ENCODE measurements at places on chromosomes 2 and 18. TPM values are rescaled to one million over a fixed set of nuclear protein-coding genes. Genes with fewer than 3 reads are reported as not detected.

CCBE1 gene
- 2.8 TPM for total RNA-seq

CYTIP gene
- 0.84 TPM for total RNA-seq

- no peak overlapping the region for H3K4me3 ChIP-seq
- H3K27me3 ChIP-seq: no peaks in the 10 kb centered on the region
- peak overlapping the region; percentile 25 for H3K27ac ChIP-seq
- DNase-seq: no peak
- H3K36me3 ChIP-seq: no peaks in the 10 kb centered on the region
Observed at GRCh38 chr2:164910101-164910899, 45.0 kb downstream of the SLC38A11 start.

DNA sequence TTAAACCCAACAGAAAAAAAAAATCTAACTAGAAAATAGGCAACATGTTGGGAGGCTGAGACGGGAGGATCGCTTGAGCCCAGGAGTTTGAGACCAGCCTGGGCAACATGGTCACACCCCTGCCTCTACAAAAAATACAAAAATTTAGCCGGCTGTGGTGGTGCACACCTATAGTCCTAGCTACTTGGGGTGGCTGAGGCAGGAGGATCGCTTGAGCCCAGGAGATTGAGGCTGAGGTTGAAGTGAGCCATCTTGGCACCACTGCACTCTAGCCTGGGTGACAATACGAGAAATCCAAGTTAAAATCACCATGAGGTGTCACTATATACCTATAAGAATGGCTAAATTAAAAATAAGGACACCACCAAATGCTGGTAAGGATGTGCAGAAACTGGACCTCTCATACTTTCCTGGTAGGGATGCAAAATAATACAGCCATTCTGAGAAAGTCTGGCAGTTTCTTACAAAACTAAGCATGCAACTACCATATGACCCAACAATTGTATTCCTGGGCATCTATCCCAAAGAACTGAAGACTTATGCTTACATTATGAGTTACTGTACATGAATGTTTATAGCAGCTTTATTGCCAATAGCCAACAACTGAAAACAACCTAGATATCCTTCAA is 2.2 kb downstream of the SEPTIN10 start:
- no peak overlapping the region for H3K4me3 ChIP-seq
- peaks cover 5% of the 10 kb centered on the region for H3K27me3 ChIP-seq
- H3K4me1 ChIP-seq: peaks cover 18% of the 10 kb centered on the region
- no peak overlapping the region for H3K27ac ChIP-seq
- H3K36me3 ChIP-seq: no peaks in the 10 kb centered on the region

- no peak overlapping the region for H3K4me3 ChIP-seq
- no peak overlapping the region for H3K27ac ChIP-seq
- H3K27me3 ChIP-seq: peaks cover 3% of the 10 kb centered on the region
- no peaks in the 10 kb centered on the region for H3K4me1 ChIP-seq
Observed at GRCh38 chr18:303607-304006, 35.8 kb upstream of the THOC1 start.

KYNU gene
- 0.84 TPM for total RNA-seq

BMP10 gene
- not detected for total RNA-seq

GRCh38 chr18:48295586-48296311 is 113.4 kb downstream of the ZBTB7C start:
- no peaks in the 10 kb centered on the region for H3K36me3 ChIP-seq
- peak; percentile 56 for DNase-seq
- no peaks in the 10 kb centered on the region for H3K27me3 ChIP-seq
- H3K4me1 ChIP-seq: peaks cover 45% of the 10 kb centered on the region
- H3K4me3 ChIP-seq: no peak overlapping the region
- H3K27ac ChIP-seq: no peak overlapping the region

GRCh38 chr18:36650906-36651305 is 177.9 kb downstream of the TPGS2 start:
- no peak overlapping the region for H3K4me3 ChIP-seq
- no peaks in the 10 kb centered on the region for H3K36me3 ChIP-seq

DNA sequence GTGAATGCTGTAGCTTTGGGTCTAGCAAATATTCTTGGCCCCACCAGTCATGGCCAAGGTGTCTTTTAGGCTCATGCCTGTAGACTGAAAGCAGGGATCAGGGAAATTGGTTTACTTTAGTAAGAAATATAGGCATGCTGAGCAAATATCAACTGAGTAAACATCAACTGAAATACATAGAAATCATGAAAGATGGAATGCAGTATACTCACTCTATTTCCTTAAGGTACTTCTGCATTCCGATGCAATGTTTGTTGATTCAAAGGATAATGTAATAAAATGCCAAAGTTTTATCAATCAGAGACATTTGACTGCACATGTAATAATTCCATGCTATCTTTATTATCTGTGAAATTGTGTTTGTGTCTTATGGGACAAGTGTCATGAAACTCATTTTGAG is 19.6 kb upstream of the IL1R1 start:
- H3K36me3 ChIP-seq: no peaks in the 10 kb centered on the region
- H3K4me1 ChIP-seq: no peaks in the 10 kb centered on the region
- no peak for DNase-seq
- no peaks in the 10 kb centered on the region for H3K27me3 ChIP-seq

DNA sequence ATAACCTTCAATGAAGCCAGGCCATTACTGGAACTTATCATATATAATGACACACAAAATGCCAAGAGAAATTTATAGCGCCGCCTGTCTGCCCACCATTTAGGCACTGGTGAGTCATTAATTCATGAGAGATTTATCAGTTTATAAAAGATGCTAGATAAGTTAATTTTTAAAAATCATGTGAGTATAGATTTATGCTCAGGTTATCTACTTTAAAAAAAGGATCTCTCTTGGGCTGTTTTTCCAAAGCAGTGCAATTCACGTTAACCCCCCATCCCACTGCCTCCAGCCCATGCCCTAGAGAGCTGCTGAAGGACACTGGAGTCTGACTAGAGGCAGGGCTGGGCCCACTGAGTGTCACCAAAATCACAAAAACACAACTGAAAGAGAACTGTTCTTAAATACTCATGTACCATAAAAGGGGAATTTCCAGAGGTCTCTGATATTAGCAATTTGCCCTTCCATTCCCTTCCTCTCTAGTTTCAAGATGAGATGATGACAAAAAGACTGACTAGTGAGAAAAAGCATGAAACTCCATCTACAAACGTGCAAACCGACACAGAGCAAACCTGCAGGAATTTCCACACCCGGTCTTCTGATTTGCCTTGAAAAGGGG is 160.8 kb downstream of the BCL2 start:
- H3K27me3 ChIP-seq: no peaks in the 10 kb centered on the region
- no peaks in the 10 kb centered on the region for H3K36me3 ChIP-seq
- DNase-seq: no peak
- H3K4me3 ChIP-seq: no peak overlapping the region
- peaks cover 33% of the 10 kb centered on the region for H3K4me1 ChIP-seq
- no peak overlapping the region for H3K27ac ChIP-seq

GRCh38 chr18:43271593-43272432 is 5.5 kb downstream of the SYT4 start:
- DNase-seq: peak; percentile 33
- no peak overlapping the region for H3K27ac ChIP-seq
- no peak overlapping the region for H3K4me3 ChIP-seq
- H3K36me3 ChIP-seq: no peaks in the 10 kb centered on the region
- H3K4me1 ChIP-seq: no peaks in the 10 kb centered on the region

DNA sequence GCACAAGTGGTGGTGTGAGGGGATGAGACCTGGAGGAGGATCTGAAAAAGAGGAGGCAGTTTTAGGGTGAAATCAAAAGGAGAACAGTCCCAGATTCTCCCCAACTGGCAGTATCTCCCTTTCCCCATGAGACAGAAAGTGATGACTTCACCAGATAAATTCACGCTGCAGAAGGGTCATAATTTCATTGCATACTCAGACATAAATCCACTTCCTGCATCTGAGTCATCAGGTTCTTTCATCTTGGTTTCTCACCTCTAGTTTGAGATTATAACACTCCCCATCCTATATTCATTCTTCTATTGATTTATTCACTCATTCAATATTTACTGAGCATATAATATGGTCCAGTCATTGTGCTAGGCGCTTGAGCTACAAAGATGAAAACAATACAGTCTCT is 64.7 kb downstream of the CCDC148 start:
- no peaks in the 10 kb centered on the region for H3K36me3 ChIP-seq
- H3K4me1 ChIP-seq: no peaks in the 10 kb centered on the region
- H3K27ac ChIP-seq: no peak overlapping the region
- DNase-seq: no peak
- H3K4me3 ChIP-seq: no peak overlapping the region

DNA sequence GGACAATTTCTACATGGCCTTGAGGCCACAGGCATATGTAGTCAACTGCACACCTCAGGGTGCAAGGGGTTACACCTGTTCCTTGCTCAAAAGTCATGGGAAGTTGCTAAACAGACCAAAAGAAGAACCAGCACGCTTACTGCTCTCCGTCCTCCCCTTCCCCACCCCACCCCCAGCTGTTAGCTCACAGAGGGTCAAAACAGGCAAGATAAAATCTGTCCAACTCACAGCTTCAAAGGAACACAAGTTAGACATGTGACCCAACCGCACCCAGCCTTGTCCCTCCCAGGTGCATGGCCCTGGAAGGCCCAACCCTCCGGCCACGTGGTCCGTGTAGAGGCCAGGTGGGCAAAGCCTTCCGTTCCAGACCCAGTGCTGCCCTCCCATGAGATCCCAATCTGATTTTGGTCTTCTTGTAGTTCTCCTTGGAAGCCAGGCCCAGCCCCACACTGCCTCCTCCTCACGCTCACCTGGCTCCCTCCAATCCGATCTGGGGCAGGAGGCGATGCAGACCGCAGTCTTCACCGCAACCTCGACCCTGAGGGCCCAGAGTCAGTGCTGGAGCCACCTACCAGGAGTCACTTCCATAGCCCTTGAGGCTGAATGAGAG is 14.5 kb upstream of the ASPRV1 start:
- no peaks in the 10 kb centered on the region for H3K27me3 ChIP-seq
- DNase-seq: no peak
- H3K4me1 ChIP-seq: no peaks in the 10 kb centered on the region
- H3K27ac ChIP-seq: no peak overlapping the region
- no peak overlapping the region for H3K4me3 ChIP-seq

GRCh38 chr2:181677912-181678586 is 2.3 kb downstream of the NEUROD1 start:
- no peaks in the 10 kb centered on the region for H3K36me3 ChIP-seq
- H3K27ac ChIP-seq: no peak overlapping the region
- DNase-seq: peak; percentile 89

- no peaks in the 10 kb centered on the region for H3K27me3 ChIP-seq
- H3K27ac ChIP-seq: no peak overlapping the region
- H3K4me3 ChIP-seq: no peak overlapping the region
- H3K4me1 ChIP-seq: no peaks in the 10 kb centered on the region
Observed at GRCh38 chr2:137929519-137929916, 34.8 kb upstream of the HNMT start.

PSTPIP2 gene
- total RNA-seq: 2.0 TPM

DNA sequence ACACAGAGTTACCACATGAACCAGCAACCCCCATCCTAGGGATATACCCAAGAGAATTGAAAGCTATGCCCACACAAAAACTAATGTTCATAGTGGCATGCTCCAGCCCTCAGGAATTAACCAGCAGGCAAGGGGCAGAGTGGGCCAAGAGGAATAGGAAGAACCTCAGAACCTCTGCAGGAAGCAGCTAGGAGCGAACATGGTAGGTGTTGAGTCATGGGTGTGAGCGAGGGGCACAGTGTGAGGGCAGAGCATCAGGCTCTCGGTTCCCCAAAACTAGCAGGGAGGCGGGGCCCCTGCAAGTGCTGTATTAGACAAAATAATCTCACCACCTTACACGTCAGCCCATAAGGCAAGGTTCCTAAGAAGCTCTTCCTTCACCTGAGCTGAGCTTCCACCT is 5.6 kb upstream of the RUFY4 start:
- H3K27me3 ChIP-seq: peaks cover 16% of the 10 kb centered on the region
- H3K4me3 ChIP-seq: no peak overlapping the region
- no peak overlapping the region for H3K27ac ChIP-seq
- no peak for DNase-seq
- peaks cover 2% of the 10 kb centered on the region for H3K4me1 ChIP-seq

EPB41L3 gene
- total RNA-seq: 80.6 TPM

MTCL1 gene
- 20.9 TPM for total RNA-seq

UGT1A10 gene
- not detected for total RNA-seq

GPR55 gene
- not detected for total RNA-seq

TWIST2 gene
- 13.6 TPM for total RNA-seq

GRCh38 chr2:15779381-15780041 is 160.8 kb upstream of the MYCN start:
- no peak for DNase-seq
- no peak overlapping the region for H3K27ac ChIP-seq
- no peaks in the 10 kb centered on the region for H3K4me1 ChIP-seq
- peaks cover 15% of the 10 kb centered on the region for H3K27me3 ChIP-seq
- no peaks in the 10 kb centered on the region for H3K36me3 ChIP-seq

GRCh38 chr2:197324801-197325200 is 14.2 kb upstream of the ANKRD44 start:
- H3K27ac ChIP-seq: no peak overlapping the region
- DNase-seq: no peak
- no peak overlapping the region for H3K4me3 ChIP-seq
- no peaks in the 10 kb centered on the region for H3K4me1 ChIP-seq
- no peaks in the 10 kb centered on the region for H3K27me3 ChIP-seq

LHCGR gene
- total RNA-seq: 0.44 TPM

- H3K36me3 ChIP-seq: no peaks in the 10 kb centered on the region
- DNase-seq: no peak
- peaks cover 2% of the 10 kb centered on the region for H3K27me3 ChIP-seq
- H3K27ac ChIP-seq: no peak overlapping the region
- peaks cover 6% of the 10 kb centered on the region for H3K4me1 ChIP-seq
Observed at GRCh38 chr2:202050652-202051051, 17.0 kb downstream of the FZD7 start.

GRCh38 chr2:122070241-122070731 is 314.8 kb downstream of the TSN start:
- no peaks in the 10 kb centered on the region for H3K36me3 ChIP-seq
- DNase-seq: no peak
- no peak overlapping the region for H3K4me3 ChIP-seq

- DNase-seq: no peak
- no peak overlapping the region for H3K27ac ChIP-seq
- H3K27me3 ChIP-seq: no peaks in the 10 kb centered on the region
- no peak overlapping the region for H3K4me3 ChIP-seq
- H3K4me1 ChIP-seq: no peaks in the 10 kb centered on the region
Observed at GRCh38 chr2:198774576-198774975, 683.2 kb downstream of the SATB2 start.

- peaks cover 2% of the 10 kb centered on the region for H3K27me3 ChIP-seq
- no peak overlapping the region for H3K27ac ChIP-seq
- H3K36me3 ChIP-seq: no peaks in the 10 kb centered on the region
- peak; percentile 61 for DNase-seq
- no peak overlapping the region for H3K4me3 ChIP-seq
Observed at GRCh38 chr2:8238521-8239230, 443.2 kb upstream of the ID2 start.

- DNase-seq: no peak
- H3K4me3 ChIP-seq: no peak overlapping the region
- H3K27ac ChIP-seq: no peak overlapping the region
- no peaks in the 10 kb centered on the region for H3K36me3 ChIP-seq
Observed at GRCh38 chr2:12710301-12710700, 6.4 kb upstream of the TRIB2 start.

GRCh38 chr2:160484859-160485520 is 8.6 kb downstream of the RBMS1 start:
- H3K4me3 ChIP-seq: no peak overlapping the region
- DNase-seq: no peak
- H3K4me1 ChIP-seq: peaks cover 3% of the 10 kb centered on the region
- no peak overlapping the region for H3K27ac ChIP-seq
- no peaks in the 10 kb centered on the region for H3K36me3 ChIP-seq
- no peaks in the 10 kb centered on the region for H3K27me3 ChIP-seq

- no peaks in the 10 kb centered on the region for H3K4me1 ChIP-seq
- no peak overlapping the region for H3K27ac ChIP-seq
- no peak overlapping the region for H3K4me3 ChIP-seq
- no peaks in the 10 kb centered on the region for H3K27me3 ChIP-seq
- H3K36me3 ChIP-seq: no peaks in the 10 kb centered on the region
Observed at GRCh38 chr2:145091967-145092366, 572.0 kb upstream of the ZEB2 start.

Data from muscle of leg (tissue), 16 donors.